GM04504 (cell line): ENCODE measurements at places on chromosomes 7 and 10.

GRCh38 chr7:138070908-138071307 lies 5.4 kb upstream of the AKR1D1 start:
- DNase-seq = no peak

GRCh38 chr7:71283802-71284201 lies 151.9 kb downstream of the GALNT17 start:
- DNase-seq = no peak

GRCh38 chr7:106613848-106614560 lies 47.0 kb downstream of the CCDC71L start:
- DNase-seq = no peak

DNA sequence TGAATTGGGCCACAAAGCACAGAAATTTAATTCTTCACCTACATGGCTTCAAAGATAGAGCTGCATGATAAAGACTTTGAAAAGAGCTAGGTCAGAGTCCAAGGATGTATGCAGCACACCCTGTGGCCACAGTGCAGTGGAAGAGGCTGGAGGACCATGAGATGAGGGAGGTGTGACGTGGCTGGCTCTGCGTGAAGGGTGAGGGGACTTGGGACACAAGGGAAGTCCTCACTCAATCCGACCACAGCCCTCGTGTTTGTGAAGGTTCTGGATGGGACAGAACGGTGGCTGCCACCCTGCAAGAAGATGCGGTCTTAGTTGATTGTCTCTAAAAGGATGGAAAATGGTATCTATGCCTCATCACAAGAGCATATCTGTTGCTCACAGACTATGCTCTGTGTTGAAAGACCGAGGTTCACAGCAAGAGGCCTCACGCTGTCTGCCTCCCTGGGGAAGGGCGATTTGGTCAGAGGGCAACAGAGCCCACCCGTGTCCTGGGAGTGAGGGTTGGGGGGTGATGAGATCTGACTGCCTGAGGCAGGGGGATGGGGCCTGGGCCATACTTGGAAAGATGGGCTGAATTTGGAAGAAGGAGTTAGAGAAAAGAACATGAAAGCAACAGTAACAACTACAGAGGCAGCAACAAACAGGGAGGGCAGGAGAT lies 174.4 kb upstream of the SHH start:
- no peak for DNase-seq

- DNase-seq = no peak
Observed at GRCh38 chr10:47054974-47055373, 143.7 kb downstream of the PTPN20 start.

DNA sequence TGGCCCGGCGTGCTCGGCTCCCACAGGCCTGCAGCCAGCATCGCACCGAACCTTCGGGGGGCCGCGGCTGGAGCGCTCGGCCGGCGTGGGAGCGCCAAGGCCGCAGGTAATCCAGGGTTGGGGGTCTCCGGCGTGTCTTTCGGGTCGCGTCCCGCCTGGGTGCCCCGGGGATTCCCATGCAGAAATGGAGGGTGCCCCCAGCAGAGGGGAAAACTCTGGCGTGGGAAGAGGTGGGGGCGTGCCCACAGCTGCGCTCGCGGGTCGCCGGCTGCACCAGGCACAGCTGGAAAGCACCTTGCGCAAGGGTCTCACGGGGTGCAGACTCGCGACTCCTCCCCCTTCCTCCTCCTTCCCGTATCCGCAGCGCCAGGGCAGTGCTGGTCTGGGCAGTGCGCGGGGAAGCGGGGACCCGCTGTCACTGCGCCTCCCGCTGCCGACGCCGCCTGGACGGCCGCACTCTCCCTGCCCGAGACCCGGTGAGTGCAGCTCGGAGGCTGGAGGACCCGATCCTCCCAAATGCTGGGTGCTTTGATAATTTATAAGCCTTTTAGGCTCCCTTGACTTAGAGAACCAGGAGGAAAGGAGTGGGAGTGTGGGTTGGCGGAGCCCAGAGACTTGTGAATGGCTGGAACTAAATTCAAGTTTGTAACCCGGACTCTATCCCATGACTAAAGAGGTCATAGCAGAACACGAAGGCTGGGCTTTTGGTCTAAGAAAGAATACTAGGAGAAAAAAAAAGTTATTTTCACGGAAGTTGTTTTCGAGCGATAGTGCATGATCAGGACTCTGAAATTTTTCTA lies 489 bp downstream of the MAP3K8 start:
- DNase-seq = no peak
